ENCODE measurements at places on chromosomes 7 and 10.

GRCh38 chr7:101767544-101767943, 49.9 kb upstream of the CUX1 start:
- DNase-seq: no peak

- no peak for DNase-seq
These were observed 311.2 kb downstream of the RNLS start for GRCh38 chr10:88271761-88272543.

- peak; percentile 83 for DNase-seq
These were observed 61.0 kb downstream of the CAMK2B start for GRCh38 chr7:44264221-44264931.

- DNase-seq: peak; percentile 7
These were observed 54.6 kb upstream of the NRG3 start for GRCh38 chr10:81820418-81820817.

GRCh38 chr7:137017221-137017620, 148.8 kb downstream of the CHRM2 start:
- DNase-seq: no peak

- DNase-seq: no peak
These were observed 395.7 kb upstream of the FOXK1 start for GRCh38 chr7:4286351-4286750.

GRCh38 chr10:6247041-6247712, 44.4 kb downstream of the PFKFB3 start:
- no peak for DNase-seq

GRCh38 chr10:32327364-32327691, 19.6 kb downstream of the EPC1 start:
- DNase-seq: no peak

DNA sequence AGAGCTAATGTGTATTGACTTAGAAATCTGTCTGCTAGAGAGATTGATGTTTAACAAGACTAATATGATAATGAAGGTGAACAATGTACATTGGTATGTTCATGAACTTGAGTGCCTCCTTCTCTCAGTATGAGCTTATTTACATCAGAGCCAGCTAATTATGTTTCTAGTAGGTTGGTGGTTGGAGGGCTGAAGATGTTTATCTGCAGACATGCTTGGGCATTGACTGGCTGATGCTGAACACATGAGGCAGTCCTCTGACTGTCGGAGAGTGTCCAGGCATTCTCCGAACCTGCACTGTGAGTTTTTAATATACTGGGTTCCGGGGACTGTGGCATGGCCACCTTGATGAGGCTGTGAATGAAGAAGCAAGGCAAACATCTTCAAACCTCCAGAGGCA, 47.5 kb downstream of the BMPER start:
- no peak for DNase-seq

DNA sequence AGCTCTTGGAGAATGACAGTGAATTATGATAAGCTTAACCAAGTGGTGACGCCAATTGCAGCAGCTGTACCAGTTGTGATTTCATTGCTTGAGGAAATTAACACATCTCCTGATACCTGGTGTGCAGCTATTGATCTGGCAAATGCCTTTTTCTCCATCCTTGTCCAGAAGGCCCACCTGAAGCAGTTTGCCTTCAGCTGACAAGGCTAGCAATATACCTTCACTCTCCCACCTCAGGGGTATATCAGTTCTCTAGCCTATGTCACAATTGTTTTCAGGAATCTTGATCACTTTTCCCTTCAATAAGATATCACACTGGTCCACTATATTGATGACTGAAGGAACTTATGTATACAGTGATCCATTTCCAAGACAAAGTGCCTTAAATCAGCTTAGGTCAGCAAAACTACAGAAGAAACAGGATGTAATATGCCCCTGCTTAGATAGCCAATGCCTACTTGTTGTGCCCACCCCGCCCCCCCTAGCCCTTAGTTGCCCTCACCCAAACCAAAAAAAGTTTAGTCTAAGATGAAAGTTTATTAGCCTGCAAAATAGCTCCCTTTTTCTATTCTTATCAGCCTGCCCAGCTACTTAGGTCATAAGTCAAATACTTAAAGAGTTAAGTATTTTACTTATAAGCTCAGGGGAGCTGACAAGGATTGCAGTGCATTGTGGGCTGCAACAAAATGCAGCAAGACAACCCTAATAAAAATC, 45.1 kb downstream of the PTPRE start:
- no peak for DNase-seq

GRCh38 chr10:84311576-84311975, 16.8 kb upstream of the CCSER2 start:
- no peak for DNase-seq

Data from NCI-H345 (cell line).